T-cell (primary cell): ENCODE measurements at places on chromosomes 2 and 18.

GRCh38 chr2:30675758-30676157, 131.5 kb downstream of the CAPN13 start:
- no peak for DNase-seq

GRCh38 chr2:173434762-173435569, 80.3 kb downstream of the CDCA7 start:
- DNase-seq, result no peak

- DNase-seq, result no peak
Measured at GRCh38 chr18:61607867-61608266, 274.6 kb downstream of the CDH20 start.

DNA sequence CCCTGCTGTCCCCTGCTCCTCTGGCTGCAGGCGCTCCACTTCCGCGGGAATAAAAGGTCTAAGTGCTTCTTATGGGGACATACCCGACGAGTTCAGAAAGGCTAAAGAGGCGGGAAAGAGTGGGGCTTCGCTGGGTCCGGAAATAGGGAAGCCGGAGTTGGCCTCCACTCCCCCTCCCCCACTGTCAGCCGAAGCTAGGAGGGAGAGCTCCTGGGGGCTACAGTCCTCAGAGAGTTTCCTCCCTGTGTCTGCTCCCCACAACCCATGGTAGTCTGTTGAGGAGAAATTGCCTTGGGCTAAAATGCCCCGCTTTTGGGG, 7.2 kb downstream of the GAD1 start:
- no peak for DNase-seq

DNA sequence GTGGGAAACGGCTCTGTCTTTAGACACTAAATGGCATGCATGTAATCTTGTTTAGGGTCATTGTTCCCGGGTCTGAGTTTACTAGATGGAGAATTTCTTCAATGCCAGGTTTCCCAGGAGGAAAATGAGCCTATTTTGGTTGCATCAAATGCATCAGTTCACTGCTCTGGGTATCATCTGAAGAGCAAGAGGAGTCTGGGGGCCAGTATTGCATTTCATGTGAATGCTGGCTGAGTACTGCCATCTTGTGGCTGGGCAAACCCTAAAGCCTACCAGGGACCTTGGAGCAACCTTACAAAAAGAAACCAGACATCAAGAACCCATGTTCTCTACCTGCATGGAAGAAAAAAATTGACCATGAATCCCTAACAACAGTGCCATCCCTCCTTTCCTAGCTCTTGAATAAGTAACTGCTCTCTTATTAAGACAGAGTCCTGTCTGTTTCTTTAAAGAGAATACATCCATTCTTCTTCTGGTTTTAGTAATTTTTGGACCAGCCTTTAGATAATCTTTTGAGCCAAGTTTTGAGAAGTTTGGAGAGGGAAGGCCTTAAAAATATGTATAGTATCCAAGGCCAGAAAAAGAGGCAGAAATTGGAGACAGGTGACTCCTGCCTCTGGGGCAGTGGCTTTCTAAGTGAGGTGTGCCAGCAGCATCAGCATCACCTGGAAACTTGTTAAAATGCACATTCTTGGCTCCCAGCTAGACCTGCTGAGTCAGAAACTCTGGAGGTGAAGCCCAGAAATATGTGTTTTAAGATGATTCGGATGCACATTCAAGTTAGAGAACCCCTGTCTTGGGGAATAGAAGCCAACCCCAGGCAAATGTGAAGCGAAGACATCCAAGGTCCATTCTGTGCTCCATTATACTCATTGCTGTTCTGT, 261.0 kb upstream of the CXCR4 start:
- peak; percentile 69 for DNase-seq

DNA sequence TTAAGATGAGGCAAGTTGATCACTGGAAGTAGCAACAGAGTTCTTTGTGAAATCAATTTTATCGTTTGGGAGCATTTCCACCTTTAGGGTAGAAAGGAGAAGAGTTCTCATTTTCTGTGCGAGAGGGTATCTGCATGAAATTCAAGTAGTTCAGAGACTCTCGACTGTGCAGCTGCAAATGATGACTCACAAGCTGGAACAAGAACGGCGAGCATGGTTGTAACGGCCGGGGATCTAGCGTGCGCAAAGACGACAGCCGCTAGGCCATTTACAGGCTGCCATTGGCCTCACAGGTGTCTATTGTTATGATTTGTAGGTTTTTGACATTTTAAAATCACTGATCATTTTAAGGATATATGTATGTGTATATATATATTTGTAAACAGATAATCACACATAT, 5.2 kb downstream of the KLHL29 start:
- DNase-seq, result no peak

- DNase-seq, result no peak
Measured at GRCh38 chr2:88925770-88926462, 234.4 kb downstream of the RPIA start.

DNA sequence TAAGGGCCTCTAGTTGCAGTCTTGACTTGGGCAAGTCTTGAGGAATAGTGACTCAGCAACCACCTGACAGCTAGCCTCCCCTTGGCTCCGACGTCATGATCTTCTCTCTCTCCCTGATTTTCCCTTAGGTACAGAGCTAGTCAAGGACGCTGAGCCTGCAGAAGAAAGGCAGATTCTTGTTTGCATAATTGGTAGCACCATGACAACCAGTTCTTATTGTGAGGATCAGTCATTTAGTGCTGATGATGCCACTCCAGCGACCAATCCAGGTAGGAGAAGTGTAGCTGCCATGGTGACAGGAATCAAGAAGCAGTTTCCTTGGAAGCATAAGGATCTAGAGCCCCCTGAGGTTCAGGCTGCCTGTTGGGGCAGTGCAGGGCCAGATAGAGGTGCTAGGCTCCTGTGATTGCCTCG, 2.8 kb upstream of the RESP18 start:
- no peak for DNase-seq

- DNase-seq, result peak; percentile 65
Measured at GRCh38 chr2:47070920-47071824, 83.9 kb downstream of the STPG4 start.

GRCh38 chr2:241584436-241584835, 25.9 kb downstream of the BOK start:
- no peak for DNase-seq

- no peak for DNase-seq
Measured at GRCh38 chr2:17583166-17583565, 42.7 kb downstream of the VSNL1 start.

GRCh38 chr18:63559567-63560491, 17.7 kb downstream of the SERPINB12 start:
- no peak for DNase-seq

GRCh38 chr18:5452943-5453443, 90.8 kb downstream of the EPB41L3 start:
- DNase-seq, result no peak

- DNase-seq, result no peak
Measured at GRCh38 chr2:9545502-9545901, 10.1 kb downstream of the ADAM17 start.

DNA sequence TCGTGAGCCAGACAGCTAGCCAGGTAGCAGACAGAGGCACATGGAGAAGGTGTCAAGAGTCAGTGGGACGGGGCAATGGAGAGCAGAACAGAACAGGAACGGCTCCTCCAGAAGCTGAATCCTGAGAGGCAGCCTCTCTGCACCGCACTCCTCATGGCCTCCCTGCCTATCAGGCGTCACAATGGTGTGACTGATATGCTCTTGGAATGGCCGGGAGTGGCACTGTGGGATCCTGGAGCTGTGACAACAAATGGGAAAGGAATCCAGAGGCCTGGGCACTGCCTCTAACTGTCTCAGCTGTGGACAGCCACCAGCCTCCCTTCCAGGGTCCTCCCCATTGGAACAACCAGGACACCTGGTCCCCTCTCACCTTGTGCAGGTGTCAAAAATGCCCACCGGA, 89.1 kb upstream of the ID2 start:
- DNase-seq, result no peak

DNA sequence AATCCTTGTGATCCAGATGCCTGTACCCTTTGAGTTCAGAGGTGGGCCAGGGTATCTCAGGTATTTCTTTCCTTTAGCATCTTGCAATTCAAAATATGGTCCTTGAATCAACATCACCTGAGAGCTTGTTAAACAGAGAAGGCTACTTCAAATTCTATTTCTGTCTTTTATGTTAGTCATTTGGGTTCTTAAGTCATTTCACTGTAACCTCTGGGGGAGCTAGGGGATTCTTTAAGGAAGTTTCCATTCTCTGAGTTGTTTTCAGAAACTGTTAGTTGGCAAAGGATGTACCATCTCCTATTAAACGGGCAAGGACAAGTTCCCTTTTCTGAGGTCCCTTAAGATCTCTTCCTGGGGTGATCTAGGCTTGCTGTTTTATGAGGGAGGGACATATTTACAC, 16.6 kb downstream of the CFLAR start:
- DNase-seq, result no peak

DNA sequence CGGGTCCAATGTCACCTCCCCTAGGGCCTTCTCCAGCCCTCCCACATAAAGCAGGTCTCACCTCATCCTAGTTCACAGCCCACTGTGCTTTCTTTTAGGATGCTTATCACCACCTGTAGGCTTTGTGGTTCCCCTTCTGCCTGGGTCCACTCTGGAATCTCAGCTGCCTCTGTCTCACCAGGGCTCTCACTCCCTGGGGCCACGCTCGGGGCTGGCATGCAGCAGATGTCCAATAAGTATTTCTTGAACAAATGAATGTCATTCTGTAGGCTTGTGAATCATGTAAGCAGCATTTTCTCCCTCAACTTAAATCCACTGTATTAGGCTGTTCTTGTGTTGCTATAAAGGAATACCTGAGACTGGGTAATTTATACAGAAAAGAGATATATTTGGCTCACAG, 4.3 kb upstream of the SH3BP4 start:
- DNase-seq, result no peak

- no peak for DNase-seq
Measured at GRCh38 chr2:177669625-177670330, 277.2 kb downstream of the AGPS start.

DNA sequence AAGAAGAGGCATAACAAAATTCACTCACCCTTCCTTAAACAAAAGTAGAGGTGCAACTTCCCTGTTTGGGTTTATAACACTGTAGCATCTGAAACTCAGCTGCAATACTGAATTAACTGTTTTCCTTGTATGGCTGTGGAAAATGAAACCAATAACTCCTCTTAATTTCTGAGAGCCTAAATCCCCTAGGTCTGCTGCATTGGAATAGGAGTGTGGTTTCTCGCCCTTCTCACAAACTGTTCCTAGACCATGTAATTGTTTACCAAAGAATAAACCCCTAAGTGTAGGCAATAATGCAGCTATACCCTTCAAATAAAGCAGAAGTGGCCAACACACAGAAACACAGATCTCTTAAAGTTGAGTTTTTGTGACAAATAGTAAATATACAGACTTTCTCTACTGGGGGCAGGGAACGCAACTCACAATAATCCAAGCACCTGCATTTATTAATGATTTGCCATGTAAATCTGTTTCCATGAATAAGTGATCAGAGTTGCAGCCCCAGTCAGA, 52.0 kb downstream of the RASGRP3 start:
- no peak for DNase-seq

DNA sequence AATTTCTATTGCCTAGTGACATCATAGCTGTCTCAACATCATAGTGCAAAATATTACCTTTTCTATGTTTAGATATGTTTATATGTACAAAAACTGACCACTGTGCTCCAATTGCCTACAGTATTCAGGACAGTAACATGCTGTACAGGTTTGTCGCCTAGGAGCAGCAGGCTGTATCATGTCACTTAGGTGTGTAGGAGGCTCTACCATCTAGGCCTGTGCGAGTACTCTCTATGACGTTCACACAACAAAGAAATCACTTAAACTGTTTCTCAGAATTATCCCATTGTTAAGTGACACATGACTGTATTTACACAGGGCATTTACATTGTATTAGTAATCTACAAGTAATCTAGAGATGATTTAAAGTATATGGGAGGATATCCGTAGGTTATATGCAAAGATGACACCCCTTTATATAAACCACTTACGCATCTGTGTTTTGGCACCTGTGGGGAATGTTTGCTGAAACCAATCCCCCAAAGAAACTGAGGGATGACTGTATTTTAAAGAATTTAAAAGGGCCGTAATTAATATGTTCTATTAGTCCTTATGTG, 24.7 kb downstream of the IL1R2 start:
- no peak for DNase-seq

DNA sequence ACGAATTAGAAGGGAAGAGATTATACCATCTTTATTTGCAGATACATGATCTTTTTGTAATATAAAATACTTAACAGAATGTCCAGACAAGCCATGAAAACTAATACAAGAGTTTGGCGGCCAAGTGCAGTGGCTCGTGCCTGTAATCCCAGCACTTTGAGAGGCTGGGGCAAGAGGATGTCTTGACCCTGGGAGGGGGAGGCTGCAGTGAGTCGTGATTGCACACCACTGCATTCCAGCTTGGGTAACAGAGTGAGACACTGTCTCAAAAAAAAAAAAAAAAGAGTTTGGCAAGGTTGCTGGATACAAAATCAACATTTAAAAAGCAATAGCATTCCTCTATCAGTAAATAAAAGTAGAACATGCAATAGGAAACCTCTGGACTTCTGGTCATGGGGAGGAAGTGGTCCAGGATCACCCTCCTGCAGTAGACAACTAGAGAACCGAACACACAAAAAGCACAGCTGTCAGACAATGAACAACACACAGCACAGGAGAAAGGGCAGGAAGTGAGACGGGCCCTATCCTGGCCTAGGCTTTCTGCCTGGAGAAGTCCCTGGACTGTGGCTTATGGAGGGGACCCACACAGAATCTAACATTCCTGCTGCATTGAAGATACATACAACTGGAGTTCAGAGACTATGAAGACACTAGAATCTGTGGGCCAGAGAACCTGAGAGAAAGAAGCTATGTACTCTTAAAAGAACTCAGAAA, 118.9 kb upstream of the ARL4C start:
- no peak for DNase-seq

DNA sequence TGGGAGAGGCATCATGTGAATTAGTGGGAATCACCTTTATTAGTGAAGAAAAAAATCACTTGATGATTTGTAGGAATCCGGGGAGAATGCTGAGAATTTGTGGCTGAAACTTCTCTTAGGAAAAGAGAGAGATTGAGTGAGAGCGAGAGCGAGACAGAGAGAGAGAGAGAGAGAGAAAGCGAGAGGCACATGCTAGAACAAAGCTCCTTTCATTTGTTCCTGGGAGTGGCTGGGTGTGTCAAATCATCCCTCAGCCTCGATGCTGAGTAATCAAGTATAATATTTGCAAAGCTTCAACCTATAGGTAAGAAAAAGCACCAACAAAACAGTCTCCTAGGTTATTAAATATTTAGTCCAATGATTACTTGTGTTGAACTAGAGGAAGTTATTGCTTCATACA, 4.4 kb upstream of the SERPINB5 start:
- no peak for DNase-seq

- DNase-seq, result peak; percentile 48
Measured at GRCh38 chr2:160109939-160110673, 47.7 kb upstream of the PLA2R1 start.

DNA sequence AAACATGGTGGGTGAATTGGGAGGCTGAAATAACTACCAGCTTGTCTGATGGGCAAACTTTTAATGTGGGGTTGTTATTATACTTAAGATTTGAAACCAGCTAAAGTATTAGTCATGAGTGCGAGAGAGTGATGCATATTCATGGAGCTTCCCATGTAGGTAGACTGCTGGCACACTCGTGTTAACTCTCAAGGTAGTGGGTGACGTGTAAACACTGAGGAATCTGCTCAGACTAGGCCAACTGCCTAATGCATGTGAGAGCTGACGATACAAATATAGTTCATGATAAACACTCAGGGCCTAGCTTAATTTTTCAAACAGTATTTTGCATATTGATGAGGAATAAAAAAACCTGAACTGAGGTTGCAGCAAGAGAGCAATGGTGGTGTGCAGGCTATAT, 1165.7 kb upstream of the PIK3C3 start:
- no peak for DNase-seq
